ENCODE measurements at places on chromosomes 6 and 20.

GRCh38 chr6:12543953-12544352, 172.6 kb upstream of the PHACTR1 start:
- no peak for DNase-seq

DNA sequence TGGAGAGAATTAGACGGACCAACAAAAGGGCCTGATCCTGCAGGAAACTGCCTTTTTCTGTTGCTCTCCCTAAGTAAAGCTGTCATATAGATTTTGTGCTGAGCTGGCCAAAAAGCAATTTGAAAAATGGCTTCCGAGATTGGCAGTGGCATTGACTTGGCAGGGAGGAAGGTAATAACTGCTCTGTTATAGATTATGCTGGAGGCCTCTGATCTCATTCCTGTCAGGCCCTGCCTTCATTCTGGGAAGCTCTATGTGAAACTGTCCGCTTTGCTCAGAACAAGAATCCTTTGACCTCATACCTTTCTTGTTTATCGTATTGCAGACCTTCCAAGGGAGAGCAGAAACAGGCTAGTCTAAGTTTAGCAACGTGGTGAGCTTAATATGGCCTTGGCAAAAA, 234.4 kb downstream of the PHACTR1 start:
- no peak for DNase-seq

DNA sequence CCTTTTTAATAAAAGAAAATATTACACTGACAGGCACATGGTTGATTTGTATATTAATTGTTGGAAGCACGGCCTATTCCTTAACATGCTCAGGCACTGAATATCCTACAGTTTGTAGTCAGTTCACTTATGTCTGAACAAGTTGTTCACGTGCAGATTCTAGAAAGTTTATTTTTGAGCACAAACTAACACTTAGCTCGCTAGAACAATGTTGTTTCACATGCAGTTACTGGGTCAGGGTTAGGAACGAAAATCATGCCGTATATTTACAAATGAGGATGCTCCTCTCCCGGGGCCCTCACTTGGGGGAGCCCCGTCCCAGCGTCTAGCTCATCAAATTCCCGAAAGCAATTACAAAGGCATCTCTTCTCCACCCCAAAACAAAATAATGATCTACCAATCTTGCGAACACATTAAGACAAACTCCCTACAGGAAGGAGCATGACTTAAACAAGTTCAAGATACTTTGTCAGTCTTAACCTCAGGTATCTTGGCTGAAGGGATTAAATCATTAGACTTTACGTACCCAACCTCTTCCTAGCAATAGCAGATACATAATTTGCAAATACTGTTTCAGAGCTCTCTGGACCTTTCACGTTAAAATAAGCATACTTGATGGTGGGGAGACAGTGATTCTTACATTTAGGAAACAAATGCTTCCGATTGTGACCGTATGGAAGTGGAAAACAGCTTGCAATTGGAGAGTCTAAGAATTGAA, 1.5 kb downstream of the MAP7 start:
- no peak for DNase-seq

- DNase-seq: no peak
Measured at GRCh38 chr6:14549871-14550270, 432.3 kb downstream of the CD83 start.

DNA sequence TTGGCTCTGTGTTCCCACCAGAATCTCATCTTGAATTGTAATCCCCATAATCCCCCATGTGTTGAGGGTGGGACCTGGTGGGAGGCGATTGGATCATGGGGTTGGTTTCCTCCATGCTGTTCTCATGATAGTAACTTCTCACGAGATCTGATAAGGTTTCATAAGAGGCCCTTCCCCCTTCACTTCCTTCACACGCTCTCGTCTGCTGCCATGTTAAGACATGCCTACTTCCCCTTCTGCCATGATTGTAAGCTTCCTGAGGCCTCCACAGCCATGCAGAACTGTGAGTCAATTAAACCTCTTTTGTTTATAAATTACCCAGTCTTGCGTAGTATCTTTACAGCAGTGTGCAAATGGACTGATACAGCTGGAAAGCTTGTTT, 90.0 kb downstream of the ELOVL5 start:
- DNase-seq: no peak

DNA sequence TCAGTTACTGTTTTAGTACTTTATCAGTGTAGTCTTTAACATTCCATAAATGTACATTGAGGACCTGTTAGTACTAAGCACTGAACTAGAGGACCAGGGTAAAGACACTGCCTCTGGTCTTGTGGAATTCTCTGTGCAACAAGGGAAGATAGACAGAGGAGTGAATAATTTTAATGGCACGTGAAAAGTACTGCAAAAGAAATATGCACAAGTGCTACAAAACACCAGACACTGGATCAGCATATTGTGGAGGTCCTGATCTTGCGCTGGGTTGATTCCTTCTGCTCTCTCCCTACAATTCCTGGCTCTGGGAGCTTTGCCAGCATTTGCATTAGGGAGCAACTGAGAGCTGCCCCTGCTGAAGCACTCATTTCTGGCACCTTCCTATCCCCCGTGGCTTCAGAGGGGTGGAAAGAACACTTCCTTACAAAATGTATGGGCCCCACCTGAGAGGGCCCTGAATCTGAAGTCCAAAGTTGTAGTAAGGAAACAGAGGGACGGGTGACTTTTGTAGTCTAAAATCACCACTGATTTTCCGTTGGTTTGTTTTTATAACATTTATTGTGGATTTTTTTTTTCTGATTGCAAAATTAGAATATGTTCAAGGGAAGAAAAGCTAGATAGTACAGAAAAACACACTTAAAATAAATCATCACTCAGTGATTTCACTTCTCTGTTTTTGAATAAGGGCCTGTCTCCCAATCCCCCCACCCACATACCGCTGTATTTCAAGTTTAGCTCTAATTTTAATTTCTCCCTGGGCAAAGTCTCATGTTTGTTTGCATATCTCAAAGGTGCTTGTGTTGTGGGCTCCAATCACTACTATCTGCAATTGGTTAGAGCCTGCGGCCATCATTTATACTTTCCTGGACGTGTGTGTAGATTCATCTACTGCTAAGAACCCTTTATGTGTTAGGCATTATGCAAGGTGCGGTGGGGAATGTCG, 4.9 kb downstream of the PKIG start:
- no peak for DNase-seq

GRCh38 chr20:1203630-1204029, 376 bp downstream of the C20orf202 start:
- no peak for DNase-seq

GRCh38 chr6:77416839-77417238, 46.5 kb downstream of the HTR1B start:
- DNase-seq: no peak

- no peak for DNase-seq
Measured at GRCh38 chr6:81997090-81997926, 244.8 kb upstream of the TENT5A start.

DNA sequence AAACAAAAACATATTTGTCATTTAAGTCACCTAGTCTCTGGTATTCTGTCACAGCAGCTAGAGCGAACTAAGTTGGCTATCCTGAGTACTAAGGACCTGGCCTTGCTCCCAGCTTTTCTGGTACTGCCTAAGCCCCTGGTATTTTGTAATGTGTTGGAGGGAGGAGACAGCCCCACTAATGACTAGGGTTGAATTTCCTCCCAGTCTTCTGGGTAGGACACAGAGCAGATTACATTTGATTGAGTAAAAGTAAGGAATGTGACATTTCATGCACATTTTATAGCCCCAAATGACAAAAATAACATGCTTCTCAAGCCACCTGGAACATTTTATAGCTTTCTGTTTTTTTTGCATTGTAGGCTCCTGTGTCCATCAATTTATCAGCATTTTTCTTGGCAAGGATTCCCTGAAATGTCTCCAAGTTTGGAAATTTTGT, 47.9 kb upstream of the DDR1 start:
- no peak for DNase-seq

DNA sequence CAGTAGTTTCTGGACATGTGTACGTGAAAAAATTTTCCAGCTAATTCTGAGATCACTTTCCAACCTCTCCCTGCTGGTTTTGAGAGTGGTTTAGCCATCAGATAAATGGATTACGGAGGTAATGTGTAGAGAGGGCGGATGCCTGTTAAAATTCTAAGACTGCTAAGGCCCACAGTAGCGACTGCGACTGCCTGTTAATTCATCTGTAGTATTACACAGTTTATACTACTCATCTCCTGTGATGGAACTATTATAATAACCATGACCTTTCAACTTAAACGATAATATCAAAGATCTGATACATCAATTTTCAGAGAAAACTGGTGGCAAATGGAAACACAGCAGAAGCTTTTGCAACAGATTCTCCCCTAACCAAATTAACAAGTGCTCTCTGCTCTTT, 102.3 kb downstream of the IRF4 start:
- DNase-seq: no peak

DNA sequence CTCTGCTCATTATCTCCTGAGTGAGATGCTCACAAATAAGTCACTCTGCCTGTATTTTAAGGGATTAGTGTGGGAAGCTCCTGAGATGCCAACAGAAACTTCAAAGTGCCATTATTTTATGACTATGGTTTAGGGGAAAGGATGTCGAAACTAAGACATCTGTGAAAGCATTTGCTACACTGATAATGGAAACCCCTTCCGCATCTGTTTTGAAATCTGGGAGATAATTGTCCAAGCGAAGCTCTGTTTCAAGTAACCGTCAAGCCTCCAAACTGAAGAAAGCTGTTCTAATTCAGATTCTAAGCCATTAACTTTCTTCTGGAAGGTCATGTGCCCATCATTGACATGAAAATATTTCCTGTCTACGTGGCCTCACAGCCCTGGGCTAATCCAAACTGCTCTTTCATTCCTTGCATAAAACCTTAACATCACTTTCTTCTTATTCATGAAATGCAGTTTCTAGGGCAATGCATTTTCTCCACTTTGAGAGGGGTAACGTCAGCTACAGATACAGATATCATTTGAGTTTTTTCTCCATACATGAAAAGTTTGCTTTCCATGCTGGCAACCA, 932.0 kb downstream of the C6orf118 start:
- no peak for DNase-seq

- DNase-seq: no peak
Measured at GRCh38 chr6:33445119-33445603, 9.2 kb upstream of the ZBTB9 start.

DNA sequence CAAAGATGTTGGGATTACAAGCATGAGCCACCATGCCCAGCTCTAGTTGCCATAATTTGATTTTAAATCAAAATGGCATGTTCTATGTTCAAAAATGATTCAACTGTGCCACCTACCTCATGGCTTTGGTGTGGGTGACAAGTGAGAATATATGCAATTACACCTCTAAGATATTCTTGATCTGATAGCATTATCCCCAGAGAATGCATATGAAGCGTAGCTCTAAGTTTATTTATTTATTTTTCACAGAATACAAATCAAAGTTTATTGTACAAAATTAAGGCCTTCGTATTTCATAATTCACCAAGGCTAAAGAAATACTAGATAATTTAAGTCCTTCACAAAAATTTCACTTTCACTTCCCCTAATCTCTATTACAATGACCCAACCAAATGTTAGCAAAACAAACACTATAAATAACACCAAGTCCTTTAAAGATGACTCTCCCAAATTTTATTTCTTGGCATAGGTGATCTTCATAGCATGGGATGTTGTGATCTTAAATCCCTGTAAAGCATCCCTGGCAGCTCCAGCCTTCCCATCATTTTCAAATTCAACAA, 205.9 kb upstream of the TAB2 start:
- no peak for DNase-seq

GRCh38 chr20:43711098-43711654, 15.6 kb downstream of the GTSF1L start:
- DNase-seq: no peak

DNA sequence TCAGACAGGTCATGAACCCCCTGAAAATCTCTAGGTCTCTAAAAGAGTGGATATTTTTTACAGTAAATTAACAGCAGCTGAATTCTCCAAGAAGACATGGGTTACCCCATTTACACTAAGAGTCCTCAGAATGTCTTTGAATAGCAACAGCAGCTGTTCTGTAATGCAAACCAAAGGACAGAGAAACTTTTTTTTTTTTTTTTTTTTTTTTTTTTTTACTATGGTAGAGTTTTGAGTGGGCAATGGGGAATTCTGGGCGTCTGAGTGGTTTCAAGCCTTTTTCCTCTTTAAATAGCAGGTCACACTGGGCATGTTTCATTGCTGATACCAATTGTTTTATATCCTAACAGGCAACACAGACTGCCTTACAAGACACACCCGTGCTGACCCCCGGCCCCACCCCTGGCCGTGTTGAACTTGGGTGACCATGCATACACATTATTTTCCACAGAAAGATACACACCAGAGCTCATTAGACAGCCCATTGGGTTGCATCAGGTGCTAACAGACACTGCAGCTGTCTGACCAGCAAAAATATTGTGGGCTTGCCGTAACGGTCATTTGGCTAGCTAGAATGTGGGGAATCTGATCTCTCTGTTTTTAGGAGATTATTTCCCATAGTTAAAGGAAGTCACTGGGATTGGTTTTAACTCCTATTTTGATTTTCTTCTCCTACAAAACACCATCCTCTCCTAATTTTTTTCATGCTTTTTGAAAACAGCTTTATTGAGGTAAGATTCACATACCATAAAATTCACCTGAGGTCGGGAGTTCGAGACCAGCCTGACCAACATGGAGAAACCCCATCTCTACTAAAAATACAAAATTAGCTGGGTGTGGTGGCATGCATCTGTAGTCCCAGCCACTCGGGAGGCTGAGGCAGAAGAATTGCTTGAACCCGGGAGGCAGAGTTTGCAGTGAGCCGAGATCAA, 26.7 kb upstream of the IRF4 start:
- no peak for DNase-seq

GRCh38 chr20:5727018-5727515, 23.1 kb upstream of the SHLD1 start:
- DNase-seq: no peak

- DNase-seq: no peak
Measured at GRCh38 chr6:42428326-42429041, 23.2 kb downstream of the TRERF1 start.

GRCh38 chr6:9523462-9523861, 891.4 kb downstream of the TFAP2A start:
- no peak for DNase-seq

- no peak for DNase-seq
Measured at GRCh38 chr20:32672394-32672981, 1.3 kb downstream of the C20orf203 start.

GRCh38 chr6:87914637-87915395, 132.8 kb upstream of the SPACA1 start:
- DNase-seq: no peak

GRCh38 chr20:38903335-38903734, 22.9 kb upstream of the FAM83D start:
- no peak for DNase-seq

GRCh38 chr6:100504786-100505737, 40.3 kb upstream of the SIM1 start:
- DNase-seq: peak; percentile 62

GRCh38 chr20:4819901-4820300, 98.2 kb downstream of the PRND start:
- no peak for DNase-seq

- peak; percentile 30 for DNase-seq
Measured at GRCh38 chr6:129954749-129955431, 63.5 kb upstream of the L3MBTL3 start.

GRCh38 chr6:97019315-97019714, 94.8 kb downstream of the KLHL32 start:
- DNase-seq: no peak

GRCh38 chr20:13220904-13221297, at the start of gene ISM1:
Gene ISM1, plus strand, starts transcription at chr20:13221274. Its CDS starts 503 bp downstream, at chr20:13221777.
- DNase-seq: no peak

GRCh38 chr6:73667798-73668197, 14.0 kb upstream of the SLC17A5 start:
- DNase-seq: no peak
